Stimulated activated CD8-positive, alpha-beta memory T cell treated with anti-CD3 and anti-CD28 coated beads, Interleukin-2, amount 100 ng/mL, for 48 hours (primary cell): ENCODE measurements at places on chromosomes 2 and 18.

DNA sequence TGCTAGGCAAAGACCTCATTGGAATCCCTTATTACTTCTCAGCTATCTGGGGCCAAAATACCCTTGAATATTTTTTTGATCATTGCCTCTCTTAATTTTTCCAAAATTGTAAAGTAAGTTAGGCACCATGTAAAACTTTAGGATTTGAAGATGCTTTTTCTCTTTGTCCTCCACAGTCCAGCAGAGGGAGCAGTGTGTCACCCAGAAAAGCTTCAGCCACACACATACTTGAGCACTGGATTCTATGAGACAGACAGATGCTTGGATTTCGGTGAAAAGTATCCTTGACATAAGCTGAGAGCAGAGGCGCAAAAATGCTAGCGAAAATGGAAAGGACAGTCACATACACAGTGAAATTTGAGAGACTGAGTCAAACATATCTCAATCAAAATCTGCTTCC is 74.7 kb upstream of the KCNJ3 start:
- no peak for DNase-seq

GRCh38 chr2:54103454-54104314 is 11.7 kb upstream of the ACYP2 start:
- DNase-seq: no peak

GRCh38 chr2:176405477-176405876 is 136.2 kb downstream of the MTX2 start:
- DNase-seq: no peak

DNA sequence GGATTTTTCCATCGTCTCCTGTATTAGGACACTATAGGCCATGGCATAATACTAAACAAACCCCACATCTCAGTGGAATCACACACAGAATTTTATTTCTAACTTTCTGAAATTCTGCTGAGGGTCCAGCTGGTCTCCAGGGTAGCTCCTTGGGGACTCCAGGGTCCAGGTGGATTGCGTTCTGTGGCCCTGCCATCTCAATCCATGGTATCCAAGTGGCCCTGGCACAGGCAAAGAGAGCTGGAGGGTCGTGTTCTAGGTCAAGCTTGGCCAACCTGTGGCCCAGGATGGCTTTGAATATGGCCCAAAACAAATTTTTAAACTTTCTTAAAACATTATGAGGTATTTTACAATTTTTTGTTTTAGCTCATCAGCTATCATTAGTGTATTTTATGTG is 134.6 kb downstream of the CTIF start:
- no peak for DNase-seq

DNA sequence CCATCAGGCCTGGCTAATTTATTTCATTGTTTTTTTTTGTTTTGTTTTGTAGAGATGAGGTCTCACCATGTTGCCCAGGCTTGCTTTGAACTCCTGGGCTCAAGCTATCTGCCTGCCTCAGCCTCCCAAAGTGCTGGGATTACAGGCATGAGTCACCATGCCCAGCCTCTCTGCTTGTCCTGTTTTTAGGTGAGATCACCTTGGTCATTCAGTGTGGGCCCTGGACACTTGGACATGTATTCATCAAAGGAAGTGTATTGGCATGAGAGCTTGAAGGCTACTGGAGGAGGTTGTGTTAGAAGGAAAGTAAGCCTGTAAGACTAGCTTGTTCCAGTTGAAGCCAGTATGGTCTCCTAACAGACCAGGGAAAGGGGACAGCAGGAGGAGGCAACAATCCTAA is 229.2 kb upstream of the RGPD4 start:
- no peak for DNase-seq

- no peak for DNase-seq
Observed at GRCh38 chr2:159677654-159678053, 34.7 kb upstream of the MARCHF7 start.

GRCh38 chr18:41052625-41053024 is 902.4 kb upstream of the PIK3C3 start:
- DNase-seq: no peak

DNA sequence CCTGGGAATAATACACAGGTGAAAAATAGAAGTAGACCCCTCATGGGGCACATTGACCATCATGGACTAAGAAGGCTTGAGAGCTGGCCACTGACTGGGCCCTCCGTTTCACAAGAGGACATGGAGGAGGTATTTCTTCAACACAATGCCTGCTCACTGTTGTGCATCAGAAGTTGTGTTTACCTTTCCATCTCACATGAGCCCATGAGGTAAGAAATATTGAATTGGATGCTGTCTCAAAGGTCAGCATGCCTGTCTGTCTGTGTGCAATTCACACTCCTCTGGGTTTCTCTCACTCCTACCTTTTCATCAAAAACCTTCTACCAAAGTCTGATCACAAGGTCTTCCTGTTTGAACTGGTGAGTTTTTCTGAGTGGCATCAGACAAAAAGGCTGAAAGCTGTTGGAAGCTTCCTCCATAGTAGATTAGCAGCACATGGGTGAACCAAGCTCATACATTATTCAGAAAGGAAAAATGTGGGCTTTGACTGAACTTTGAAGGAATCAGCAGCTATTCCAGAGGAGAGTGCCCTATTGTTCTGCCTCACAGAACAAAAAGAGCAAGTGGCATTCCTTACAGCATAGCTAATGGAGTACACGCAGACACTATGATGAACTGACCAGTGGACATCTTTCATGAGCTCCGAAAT is 143.2 kb upstream of the RND3 start:
- DNase-seq: no peak

DNA sequence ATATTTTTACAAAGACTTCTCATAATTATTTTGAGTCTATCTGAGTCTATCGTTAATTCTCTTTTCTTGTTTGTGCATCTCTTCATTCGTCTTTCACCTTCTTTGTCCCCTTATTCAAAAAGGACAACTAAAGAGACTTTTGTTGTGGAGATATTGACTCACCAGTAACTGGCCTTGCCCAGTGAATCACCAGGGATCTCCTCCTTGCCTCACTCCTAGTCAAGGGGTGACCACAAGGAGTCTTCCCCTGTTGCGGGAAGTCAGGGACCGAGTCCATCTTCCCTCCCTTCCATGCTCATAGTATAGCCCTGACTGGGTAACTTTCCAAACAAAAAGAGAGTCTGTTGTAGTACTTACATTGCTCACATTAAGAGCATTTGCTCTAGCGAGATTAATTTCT is 158.9 kb downstream of the NEB start:
- DNase-seq: no peak

- DNase-seq: no peak
Observed at GRCh38 chr2:138536302-138536701, 34.7 kb downstream of the SPOPL start.

DNA sequence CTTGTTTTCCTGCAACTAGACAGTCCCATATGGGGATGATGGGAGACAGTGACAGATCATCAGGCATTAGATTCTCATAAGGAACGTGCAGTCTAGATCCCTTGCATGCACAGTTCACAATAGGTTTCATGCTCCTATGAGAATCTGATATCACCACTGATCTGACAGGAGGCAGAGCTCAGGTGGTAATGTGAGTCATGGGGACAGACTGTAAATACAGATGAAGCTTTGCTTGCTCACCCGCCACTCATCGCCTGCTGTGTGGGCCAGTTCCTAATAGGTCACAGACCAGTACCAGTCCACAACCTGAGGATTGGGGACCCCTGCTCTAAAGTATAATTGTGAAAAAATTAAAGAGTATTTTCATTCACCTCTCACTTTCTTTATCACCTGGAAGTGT is 23.6 kb upstream of the RAB1A start:
- DNase-seq: no peak

- DNase-seq: no peak
Observed at GRCh38 chr2:71876542-71877451, 270.9 kb downstream of the CYP26B1 start.

DNA sequence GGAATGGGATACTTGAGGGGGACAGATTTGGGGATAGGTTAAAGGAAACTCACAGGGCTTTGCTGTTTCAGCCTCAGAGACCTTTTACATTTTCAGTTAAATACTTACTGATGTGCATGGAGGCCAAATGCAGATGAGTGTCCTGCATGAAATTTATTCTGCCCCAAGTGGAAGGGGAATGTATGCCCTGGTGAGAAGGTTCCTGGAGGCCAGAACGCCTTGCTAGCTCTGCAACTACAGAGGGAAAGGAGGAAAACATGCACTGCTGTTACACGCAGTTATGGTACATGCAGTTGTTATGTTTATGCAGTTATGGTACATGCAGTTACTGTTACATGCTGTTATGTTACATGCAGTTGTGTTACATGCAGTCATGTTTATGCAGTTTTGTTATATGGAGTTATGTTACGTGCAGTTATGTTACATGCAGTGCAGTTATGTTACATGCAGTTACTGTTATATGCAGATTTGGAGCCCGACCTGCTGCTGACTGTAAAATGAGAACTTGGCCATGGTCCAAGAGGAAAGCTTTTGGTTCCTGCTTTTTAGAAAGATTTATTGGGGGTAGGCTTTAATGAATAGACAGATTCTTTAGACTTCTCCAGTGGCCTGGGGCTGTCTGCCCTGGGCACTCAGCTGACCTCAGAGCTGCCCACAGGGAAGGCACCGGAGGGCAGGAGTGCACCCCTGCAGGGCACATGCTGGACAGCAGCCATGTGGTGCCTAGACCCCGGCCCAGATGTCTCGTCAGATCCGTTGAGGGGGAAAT is 84.1 kb downstream of the LDLRAD4 start:
- no peak for DNase-seq

DNA sequence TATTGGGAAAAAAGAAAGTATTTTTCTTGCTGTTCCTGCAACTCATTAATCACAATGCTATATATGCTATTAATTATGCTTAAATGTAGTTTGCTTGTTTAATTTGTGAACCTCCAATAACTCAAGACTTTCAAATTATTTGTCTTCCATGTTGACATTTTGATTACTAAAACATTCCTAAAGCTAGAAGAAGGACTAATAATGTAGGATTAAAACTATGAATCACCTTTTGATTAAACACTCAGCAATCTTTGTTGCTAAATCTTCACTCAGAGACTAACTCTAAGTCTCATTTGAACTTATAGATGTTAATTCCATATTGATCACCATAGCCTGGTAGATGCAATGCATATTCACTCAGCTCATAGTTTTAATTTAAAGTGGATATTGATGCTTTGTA is 524.6 kb upstream of the ZEB2 start:
- no peak for DNase-seq

DNA sequence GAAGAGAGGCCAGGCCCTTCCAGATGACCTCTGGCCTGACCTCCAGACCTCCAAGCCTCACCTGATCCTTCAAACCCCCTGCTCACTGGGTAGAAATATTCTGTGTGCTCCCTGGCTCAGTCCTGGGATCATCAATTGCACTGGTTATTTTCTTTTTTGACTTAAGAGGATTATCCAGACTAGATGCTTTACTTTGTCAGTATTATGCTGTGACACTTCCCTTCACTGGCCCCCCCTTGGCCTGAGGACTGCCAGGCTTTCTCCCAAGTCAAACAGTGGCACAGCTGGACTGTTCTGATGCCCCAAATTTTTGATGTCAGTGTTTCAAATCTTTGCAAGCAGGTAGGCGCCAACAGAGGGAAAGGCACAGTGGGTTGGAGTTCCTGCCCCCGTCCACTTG is 156.3 kb upstream of the SKOR2 start:
- DNase-seq: no peak

DNA sequence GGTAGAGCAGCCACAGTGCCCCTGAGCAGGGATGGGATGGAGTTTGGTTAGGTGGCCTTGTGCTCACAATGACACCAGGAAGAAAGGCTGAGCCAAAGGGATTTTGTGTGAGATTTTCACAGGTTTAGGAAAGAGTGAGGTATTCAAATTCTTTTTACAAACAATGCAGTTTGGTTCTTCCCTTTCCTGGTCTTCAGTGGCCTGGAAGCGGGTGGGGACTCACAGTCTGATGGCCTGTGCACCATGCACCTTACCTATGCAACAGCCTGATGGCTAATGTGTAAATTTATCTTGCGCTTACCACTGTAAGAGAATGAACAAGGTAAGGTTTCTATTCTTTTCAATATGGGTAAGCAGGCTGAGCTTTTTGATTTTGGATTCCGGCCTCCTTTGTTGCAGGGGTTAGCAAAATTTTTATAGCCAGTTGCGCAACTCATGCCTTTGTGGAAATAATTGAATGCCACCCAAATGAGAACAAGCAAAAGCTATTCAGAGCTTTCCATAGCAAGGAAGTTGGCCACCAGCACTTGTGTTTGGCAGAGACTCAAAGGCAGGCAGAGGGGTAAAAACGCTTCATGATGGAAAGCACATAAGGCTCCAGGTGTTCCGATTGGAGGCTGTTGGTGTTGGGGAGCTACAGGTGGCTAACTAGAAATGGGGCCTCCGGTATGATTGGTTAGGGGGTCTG is 23.8 kb upstream of the IL1R2 start:
- no peak for DNase-seq

GRCh38 chr2:172921532-172922236 is 154.0 kb upstream of the MAP3K20 start:
- no peak for DNase-seq

DNA sequence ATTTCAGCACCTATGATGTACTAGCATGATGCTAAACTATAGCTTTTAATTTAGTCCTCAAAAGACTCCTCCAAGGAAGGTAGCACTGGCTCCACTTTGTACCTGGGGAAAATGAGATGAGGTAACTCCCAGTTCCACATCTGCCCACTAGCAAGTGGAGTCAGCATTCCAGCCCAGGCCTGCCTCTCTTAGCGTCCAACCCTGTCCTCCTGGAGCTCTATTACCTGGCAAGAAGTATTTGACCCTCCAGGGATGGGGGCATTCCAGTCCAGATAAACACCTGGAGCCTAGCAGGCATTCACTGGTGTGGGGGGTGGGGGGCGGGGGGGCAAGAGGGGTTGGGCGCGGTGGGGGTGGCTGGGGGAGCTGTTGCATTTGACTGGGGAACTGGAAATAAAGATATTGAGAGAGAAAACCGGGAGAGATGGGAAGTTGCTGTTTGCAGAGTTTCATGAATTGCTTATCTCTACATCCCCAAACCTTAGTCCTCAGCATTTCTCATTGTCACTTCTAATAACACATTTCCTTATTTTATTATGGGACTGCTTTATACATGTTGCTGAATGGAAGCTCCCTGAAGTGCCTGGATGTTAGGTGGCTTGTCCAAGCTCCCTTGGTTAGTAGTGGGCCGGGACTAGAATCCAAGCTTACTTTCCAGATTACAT is 22.0 kb upstream of the FZD5 start:
- DNase-seq: no peak

DNA sequence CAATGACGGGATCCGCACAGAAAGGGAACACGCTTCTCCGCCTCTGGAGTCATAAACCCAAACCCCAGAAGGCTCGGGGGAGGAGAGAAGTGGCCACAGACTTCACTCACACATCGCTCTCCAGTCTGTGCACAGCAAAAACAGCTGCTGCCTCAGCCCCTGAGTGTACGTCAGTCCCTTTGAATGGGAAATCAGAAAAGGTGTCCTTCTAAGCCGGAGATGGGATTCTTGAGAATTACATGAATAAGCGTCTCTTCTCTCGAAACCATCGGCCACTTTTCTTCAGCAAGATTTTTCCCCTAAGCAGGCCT is 78.3 kb downstream of the PDCL3 start:
- DNase-seq: no peak

GRCh38 chr18:25351777-25352628 is at the start of gene ZNF521:
Gene ZNF521, minus strand, starts transcription at chr18:25352166. Its CDS starts 1,220 bp downstream, at chr18:25350946.
- no peak for DNase-seq

GRCh38 chr18:9735879-9736278 is 27.8 kb downstream of the RAB31 start:
- no peak for DNase-seq
